Fibroblast of skin of left quadriceps (primary cell): ENCODE measurements at places on chromosomes 3 and 15.

DNA sequence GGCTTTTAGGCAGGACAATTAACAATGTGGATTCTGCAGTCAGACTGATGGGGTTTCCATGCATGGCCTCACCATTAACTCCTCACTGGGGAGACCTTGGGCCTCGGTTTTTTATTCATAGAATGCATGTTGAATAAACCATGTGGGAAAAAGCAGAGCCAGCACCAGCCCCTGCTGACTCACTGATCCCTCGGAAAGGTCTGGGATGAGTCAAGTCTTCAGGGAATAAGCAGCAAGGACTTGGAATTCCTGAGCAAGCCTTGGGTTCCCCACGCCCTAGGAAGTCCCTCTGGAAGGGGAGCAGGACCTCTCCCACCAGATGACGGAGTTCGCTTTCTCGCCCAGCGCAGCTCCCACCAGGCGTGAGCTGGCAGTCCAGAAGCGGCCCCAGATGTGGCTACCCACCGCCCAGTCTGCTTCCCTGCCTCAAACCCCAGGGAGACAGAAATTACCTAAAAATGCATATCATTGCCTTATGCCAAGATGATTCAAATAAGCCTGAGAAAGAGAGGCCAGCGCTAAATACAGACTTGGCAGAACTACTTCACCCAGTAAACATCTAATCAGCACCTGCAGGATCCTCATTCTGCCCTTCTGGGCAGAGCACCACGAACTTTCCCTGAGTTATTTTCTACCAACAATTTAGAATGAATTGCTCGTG lies 45.4 kb downstream of the BTD start:
- DNase-seq: peak; percentile 97

GRCh38 chr3:63975723-63976122 lies 47.6 kb downstream of the PSMD6 start:
- no peak for DNase-seq

GRCh38 chr3:133746712-133747066 lies 496 bp downstream of the TF start:
- DNase-seq: no peak

DNA sequence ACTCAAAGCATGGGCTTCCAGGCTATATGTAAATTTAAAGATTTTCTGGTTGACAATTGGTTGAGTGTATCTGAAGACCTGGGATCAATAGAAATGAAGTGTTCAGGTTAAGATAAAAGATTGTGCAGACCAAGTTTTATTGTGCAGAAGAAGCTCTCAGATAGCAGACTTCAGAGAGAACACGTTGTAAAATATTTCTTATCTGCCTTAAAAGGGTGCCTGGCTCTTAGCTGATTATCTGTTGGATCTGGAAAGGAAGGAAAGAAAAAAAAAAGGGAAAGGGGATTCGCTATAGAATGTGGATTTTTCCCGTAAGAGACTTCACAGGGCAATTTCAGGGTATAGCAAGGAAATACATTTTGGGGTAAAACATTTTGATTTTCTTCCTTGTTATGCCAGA lies 523.2 kb downstream of the EDEM1 start:
- DNase-seq: no peak

DNA sequence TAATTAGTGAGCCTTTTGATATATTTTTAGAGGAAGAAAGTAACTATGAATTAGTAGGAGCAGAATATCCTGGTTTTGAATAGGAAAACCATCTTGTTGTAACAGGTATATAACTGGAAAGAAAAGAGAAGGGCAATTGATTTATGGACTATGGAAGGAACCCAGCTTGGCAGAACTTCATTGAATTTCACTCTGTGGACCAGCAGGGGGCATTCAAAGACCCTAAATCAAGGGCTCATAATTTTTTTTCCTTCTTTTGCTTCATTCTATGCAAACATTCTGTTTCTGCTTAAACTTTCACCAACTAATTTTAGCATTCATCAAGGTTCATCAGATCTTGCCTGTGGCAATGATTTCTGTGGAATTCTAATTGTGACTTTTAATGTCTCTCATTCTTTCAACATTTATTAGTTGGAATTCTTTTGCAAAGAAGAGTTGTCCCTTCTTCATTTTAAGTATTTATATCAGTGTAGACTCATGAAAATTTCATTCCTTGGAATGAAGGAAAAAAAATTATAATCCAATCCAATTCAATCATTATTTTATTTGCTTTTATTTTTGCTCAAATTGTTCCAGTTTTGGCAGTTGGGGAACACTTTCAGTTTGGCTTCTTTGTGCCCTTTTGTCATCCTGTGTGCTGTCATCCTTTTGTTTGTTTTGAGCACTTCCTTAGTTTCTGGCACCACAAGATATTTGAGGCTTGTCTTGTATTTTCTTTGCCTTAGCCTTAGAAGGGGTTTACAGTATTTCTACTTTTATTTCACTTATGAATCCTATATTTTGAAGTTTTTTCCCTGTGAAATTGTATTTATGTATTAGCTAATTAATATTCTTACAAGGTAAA lies 30.4 kb downstream of the NXPE3 start:
- DNase-seq: no peak

- DNase-seq: peak; percentile 20
Measured at GRCh38 chr3:73848173-73848906, 223.6 kb upstream of the PDZRN3 start.

DNA sequence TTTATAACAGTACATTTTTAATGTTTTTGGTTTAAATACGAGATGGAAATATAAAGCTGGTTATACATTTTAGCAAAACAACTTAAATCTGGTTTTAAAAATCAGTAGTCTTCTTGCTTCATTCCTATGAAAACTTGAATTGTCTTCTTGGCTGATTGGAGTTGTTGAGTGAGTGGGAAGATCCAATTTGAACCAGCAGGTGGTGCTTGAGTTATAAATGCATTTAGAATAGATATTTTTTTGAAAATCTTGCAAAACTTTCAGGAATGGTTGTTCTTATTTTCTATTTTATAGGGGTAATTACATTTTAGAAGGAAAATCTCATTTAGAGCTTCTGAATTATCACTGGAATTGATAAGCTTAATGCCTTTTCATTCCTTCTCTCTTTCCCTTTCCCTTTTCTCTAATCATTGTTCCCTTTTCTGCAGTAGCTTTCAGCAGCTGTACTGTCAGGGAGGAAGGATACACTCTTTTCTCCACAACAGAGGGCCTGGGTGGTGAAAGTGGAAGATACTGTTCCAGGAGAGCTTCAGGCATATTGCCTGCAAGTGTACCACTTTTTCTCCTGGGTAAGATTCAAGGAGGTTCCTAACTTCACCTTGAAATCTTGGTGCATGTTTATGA lies 335.6 kb downstream of the NLGN1 start:
- DNase-seq: no peak

GRCh38 chr15:99275525-99276128 lies 24.3 kb downstream of the LRRC28 start:
- DNase-seq: no peak

DNA sequence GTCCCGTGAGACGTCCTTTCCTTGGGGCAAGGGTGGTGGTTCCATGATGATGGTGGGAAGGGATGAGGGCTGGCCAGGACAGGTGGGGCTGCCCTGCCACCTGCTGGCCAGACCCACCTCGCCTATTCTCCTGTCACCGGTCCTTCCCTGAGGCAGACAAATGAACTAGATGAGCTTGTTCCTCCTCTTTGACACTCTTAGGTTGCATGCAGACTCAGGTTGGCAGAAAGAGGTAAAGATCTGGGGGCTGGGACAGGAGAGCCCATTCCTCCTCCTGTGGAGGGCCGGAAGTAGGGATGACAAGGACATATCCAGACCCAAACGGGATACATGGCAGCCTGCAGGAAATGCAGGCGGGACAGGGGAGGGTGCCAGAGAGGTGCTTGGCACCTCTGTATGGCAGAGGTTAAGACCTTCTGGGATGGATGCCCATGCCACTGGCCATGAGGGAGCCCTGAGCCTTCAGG lies 38.6 kb downstream of the ACSBG1 start:
- DNase-seq: no peak

- no peak for DNase-seq
Measured at GRCh38 chr15:69119683-69120395, 40.6 kb upstream of the GLCE start.

- no peak for DNase-seq
Measured at GRCh38 chr3:71785532-71786216, 726 bp upstream of the PROK2 start.

DNA sequence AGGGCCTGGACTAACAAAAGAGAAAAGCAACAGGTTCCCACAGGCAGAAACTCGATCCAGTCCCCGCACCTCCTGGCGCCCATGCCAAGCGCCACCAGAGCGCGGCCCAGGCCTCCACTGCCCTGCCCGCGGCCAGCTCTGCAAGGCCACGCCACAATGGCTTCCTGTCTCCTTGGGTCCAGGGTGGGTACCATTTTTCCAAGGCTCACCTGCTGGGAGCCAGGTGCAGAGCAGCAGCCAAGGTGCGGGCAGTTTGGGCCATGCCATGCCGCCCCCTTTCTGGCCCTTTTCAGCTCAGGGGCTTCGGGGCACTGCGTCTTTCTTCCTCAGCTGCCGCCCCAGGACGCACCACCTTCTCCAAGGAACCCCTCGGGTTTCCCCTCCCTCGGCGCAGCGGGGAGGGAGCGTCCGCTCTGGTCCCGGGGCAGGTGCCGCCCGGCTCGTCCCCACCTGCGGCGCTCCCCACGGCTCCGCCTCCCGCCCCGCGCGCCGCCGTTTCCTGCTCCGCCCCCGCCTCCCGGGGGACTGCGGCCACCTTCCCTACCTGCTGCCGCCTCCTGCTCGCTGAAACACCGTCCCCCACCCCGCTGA lies at the start of gene ILDR1:
ILDR1 (minus strand) TSS at position 437 of the 591 bp plus-strand sequence; CDS start at position 267, 170 bp downstream.
- no peak for DNase-seq

- no peak for DNase-seq
Measured at GRCh38 chr3:194025119-194025518, 110.8 kb upstream of the HES1 start.

DNA sequence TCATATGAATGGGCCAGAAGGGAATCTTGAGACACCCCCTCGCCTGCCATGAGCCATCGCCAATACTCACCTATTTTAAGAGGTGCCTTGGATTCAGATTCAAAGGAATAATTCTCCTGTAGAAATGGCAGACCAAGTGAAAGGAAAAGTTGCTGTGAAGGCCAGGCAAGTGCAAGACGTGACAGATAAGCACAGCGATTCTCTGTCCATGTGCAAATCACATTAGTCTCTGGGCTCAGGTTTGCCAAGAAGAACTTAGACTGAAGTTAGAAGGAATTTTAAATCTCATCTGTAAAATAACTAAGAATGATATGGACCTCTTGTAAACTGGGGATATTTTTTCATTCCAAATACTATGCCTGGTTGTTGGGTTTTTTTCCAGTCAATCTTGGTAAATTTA lies 173.6 kb downstream of the UACA start:
- no peak for DNase-seq

DNA sequence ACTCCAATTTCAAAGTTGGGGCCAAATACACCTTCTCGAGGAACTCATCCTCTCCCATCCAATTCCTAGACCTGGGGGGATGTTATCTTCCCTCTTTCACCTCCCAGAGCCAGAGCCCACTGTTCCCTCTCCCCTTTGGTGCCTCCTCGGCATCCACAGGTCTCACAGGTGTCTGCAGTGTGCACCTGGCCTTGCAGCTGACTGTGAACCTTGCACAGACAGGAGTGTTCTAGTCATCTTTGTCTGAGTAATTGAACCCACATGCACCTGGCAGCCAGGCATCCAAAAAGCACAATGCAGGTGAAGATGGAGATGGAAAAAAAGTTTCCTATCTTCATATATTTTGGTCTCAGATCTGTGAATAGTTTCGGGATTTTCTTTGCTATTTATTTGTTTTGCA lies 30.8 kb downstream of the PCOLCE2 start:
- DNase-seq: no peak

GRCh38 chr3:179848711-179849110 lies 188.0 kb downstream of the PEX5L start:
- no peak for DNase-seq

- DNase-seq: no peak
Measured at GRCh38 chr3:155870945-155871745, 695 bp downstream of the GMPS start.

GRCh38 chr3:124783696-124784095 lies 53.4 kb downstream of the UMPS start:
- DNase-seq: no peak

- DNase-seq: peak; percentile 90
Measured at GRCh38 chr3:40035177-40035576, 225.8 kb downstream of the MYRIP start.

- DNase-seq: no peak
Measured at GRCh38 chr15:34942363-34942762, 27.2 kb downstream of the AQR start.
